ENCODE measurements at places on chromosomes 4 and X. TPM values are rescaled to one million over a fixed set of nuclear protein-coding genes. Genes with fewer than 3 reads are reported as not detected.

DNA sequence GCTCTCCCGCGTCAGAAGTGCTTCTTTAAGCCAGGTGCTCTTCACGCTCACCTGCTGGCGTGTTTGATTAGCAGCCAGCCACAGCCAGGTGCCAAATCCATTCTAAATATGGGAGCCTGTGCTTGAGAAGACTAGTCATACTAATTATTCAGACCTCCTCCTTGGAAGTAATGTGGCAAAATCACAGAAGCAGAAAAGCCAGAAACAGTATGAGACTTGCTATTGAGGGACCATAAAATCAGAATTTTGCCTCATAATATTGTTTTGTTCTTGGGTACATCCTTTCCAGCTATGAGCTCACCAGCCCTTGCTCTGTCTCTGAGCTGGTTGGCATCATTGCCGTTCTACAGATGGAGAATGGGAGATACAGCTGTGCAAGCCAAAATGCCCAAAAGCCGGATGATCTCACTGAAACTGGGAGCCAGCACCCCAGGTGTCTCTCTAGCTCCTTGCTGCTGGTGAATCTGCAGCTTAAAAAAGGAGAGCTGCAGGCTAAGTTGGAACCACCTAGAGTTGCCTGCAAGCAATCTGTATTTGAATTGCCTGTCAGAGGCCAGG, 205.4 kb downstream of the SHROOM3 start:
- no peak for DNase-seq

- DNase-seq: no peak
These were observed 159.0 kb downstream of the DCLK2 start for GRCh38 chr4:150237110-150237872.

DNA sequence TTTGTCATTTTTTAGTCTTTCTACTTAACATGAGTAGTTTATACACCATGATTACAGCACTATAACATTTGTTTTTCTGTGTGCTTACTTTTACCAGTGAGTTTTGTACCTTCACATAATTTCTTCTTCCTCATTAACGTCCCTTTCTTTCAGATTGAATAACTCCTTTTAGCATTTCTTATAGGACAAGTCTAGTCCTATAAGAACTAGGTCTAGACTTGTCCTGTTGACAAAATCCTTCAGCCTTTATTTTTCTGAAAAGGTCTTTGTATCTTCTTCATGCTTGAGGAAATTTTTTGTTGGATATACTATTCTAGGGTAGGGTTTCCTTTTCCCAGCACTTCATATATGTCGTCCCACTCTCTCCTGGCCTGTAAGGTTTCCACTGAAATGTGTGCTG, 253.3 kb upstream of the ARHGAP24 start:
- no peak for DNase-seq

GRCh38 chr4:56552273-56552672, 46.7 kb downstream of the ARL9 start:
- DNase-seq: no peak

GRCh38 chr4:142598132-142598531, 248.0 kb downstream of the INPP4B start:
- DNase-seq: no peak

DNA sequence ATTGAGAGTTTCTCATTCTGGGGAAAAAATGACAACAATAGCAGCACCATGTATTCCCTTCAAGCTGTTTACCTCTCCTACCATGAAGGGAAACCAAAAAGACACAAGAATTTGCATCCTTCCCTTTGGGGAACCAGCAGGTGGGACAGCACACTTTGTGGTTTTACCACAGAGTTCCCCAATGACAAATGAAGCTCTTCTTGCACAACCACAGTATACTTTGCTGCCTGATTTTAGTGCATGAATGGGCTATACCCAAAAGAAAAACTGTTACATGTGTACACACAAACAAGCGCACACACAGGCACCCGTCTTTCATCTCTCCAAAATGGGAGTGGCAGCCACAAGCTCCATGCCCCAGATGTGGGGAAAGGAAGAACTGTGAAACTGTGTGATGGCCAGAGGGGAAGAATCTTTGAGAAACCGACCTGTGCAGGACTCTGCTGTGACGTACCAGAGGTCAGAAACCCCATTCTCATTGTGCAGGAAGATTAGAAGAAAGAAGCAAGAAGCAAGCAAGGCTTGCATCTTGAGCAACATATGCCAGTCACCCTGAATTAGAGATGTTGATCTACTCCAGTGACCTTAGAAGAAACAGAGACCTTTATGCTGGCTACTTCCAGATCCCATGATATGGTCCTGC, 2.7 kb upstream of the MAML3 start:
- no peak for DNase-seq

GRCh38 chr4:26362745-26363439, 42.1 kb downstream of the RBPJ start:
- DNase-seq: no peak

DNA sequence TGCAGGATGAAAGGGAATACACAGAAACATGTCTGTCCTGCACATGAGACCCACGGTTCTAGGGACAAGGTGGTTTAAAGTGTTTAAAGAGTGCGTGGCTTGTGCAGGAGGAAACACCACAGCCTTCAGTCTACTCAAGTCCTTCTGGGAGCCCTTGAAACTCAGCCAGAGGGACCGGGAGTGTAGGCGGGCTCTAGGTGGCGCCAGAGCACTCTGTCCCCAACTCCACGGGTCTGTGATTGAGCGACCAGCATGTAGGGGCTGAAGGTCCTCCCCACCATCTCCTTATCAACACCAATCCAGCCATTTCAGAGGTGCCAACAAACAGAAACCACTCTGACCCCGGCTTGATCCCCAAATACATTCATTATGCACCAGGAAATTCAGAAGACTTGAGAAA, 82.0 kb upstream of the CLDN34 start:
- no peak for DNase-seq

DNA sequence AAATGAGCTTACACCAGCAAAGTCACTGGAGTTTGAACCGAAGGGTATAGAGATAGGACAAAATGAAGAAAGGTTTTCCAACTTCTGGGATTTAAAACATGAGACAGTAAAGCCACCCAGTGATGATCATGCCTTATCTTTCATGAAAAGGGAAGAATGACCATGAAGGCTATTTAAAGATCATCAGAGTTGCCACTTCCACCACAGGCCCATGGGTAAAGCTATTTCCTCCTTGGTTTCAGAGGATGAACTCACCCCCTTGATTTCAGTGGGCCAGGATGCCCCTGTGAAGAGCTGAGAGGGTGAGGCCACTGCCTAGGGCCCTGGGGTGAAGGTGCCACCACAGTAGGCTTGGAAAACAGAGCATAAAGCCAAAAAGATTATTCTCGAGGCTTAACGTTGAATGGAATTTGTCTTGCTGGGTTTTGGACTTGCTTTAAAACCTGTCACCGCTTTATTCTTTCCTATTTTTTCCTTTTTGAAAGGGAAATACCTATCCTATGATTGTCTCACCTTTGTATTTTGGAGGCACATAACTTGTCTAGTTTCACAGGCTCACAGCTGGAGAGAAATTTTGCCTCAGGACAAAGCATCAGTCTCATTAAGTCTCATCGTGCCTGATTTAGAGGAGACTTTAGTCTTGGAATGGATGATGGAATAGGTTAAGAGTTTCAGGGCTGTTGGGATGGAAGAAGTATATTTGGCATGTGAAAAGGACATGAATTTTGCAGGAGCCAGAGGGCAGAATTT, 254.0 kb downstream of the SNCA start:
- DNase-seq: no peak

DNA sequence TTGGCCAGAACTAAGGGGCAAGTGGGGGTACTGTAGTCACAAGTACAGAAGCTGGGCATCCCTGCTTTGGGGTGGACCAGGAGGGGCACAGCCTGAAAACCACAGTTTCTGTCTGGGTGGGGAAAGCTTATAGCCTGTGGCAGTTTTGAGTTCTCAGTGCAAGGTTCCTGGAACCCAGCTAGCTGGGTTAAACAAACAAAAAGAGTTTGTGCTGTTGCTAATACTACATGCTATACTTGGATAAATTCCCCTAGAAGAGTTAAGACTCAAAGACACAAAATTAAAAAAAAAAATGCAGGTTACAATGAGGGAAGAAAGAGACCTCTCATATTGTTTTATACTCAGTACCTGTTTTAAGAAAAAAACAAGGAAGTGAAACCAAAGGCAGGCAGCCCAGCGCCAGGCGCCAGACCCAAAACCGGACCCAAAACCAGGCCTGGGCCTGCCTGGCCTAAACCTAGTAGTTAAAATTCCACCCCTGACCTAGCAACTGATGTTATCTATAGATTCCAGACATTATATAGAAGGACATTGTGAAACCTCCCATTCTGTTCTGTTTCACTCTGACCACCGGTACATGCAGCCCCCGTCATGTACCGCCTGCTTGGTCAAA, 50.8 kb downstream of the SLC2A9 start:
- no peak for DNase-seq

GRCh38 chr4:19857380-19857779, 394.3 kb upstream of the SLIT2 start:
- no peak for DNase-seq

GRCh38 chr4:16351161-16351560, 124.9 kb upstream of the TAPT1 start:
- DNase-seq: no peak

- DNase-seq: no peak
These were observed 4.1 kb downstream of the ZNF185 start for GRCh38 chrX:152901816-152902501.

- DNase-seq: no peak
These were observed 71.4 kb downstream of the LDB2 start for GRCh38 chr4:16827045-16827444.

DNA sequence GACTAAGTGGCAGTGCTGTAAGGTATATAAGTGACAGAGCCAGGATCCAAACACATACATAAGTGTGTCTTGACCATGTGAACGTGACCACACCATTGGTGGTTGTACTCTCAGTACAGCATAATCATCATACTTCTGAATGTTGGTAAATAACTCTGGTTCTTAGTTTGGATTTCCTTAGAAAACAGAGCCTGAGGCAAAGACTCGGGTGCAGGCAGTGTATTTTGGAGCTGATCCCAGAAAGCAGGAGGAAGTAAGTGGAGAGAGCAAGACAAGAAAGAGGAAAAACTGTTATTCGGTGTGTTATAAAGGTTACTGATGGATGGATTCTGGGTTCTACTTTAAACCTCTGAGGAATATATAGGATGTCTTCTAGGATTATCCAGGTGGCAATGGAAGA, 127.9 kb downstream of the SLC39A8 start:
- DNase-seq: no peak

- no peak for DNase-seq
These were observed 90.2 kb downstream of the FAM53A start for GRCh38 chr4:1593881-1594345.

- peak; percentile 51 for DNase-seq
These were observed at the start of gene PCDH7 for GRCh38 chr4:30720021-30720660. Gene PCDH7, plus strand, starts transcription at chr4:30720369. Its CDS starts 1,054 bp downstream, at chr4:30721423.

GRCh38 chr4:168309781-168310180, 8.8 kb downstream of the DDX60 start:
- DNase-seq: no peak

DNA sequence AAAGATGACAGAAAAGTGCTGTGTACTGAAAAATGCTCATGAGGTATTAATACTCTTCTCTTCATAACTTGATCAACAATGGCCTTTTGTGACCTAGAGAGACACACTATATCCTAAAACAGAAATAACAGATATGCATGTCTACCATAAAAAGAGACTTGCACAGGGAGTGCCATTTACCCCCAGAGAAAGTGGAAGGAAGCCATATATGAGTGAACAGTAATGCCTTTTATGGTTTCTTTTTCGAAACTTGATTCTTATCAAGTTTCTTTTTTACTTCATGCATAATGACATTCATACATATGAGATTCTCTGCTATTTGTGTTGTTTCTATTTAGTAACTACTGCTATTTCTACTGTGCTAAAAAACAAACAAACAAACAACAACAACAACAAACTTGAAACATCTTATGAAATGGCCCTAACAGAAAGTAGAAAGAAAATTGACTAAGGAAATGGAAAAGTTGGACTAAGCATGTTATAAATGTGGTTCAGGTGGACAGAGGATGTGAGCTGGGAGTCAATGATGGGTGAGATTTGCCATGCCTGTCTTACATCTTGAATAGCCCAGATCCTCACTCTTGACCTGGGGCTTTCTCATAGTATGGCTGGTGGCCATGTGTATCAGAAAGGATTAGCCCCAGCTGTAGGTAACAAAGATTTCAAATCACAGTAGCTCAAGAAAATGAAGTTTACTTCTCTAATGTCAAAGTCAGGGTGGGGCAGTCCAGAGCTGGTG, 43.8 kb downstream of the GEMIN8 start:
- DNase-seq: no peak

DNA sequence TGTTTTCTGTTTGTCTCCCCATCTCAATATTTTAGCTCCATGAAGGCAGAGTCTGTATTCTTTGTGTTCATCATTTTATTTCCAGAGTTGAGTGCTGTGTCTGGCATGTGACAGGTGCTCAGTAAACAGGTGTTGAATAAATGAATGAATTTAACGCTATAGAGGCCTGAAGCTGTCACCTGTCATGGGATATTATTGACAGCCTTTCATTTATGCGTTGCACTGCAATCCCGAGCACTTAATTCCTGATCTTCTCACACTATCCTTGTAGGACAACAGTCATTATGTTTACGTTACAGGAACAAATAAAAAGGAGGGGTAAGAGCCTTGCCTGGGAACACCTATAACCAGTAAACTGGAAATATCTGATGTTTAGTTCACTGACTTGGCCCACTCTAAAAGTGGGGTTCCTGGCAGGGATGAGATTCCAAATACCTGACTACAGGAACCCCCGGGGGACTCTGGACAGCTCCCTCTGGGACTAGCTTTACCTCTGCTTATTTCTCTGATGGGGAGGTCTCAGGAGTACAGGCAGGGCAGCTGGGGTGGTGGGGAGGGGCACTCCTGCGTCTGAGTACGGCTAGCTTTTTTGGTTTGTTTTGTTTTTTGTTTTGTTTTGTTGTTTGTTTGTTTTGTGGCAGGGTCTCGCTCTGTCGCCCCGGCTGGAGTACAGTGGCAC, 36.6 kb downstream of the SEL1L3 start:
- DNase-seq: no peak

GRCh38 chr4:27128443-27128842, 267.8 kb downstream of the STIM2 start:
- no peak for DNase-seq

- DNase-seq: no peak
These were observed 314.9 kb upstream of the DIPK2B start for GRCh38 chrX:45515262-45516215.

DNA sequence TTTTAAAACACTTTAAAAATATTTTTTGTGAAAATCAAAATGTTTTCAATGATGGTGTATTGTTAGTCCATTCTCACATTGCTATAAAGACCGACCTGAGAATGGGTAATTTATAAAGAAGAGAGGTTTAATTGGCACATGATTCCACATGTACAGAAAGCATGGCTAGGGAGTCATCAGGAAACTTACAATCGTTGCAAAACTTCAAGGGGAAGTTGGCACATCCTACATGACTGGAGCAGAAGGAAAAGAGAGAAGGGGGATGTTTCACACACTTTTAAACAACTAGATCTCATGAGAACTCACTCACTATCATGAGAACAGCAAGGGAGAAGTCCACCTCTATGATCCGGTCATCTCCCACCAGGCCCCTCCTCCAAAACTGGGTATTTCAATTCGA, 110.7 kb downstream of the TMEM47 start:
- DNase-seq: no peak

GRCh38 chr4:81839347-81840042, 367.8 kb upstream of the RASGEF1B start:
- no peak for DNase-seq

Gene SORBS2
- polyA plus RNA-seq: 80.9 TPM

Gene CLOCK
- 22.2 TPM for polyA plus RNA-seq

Gene CTAG2
- not detected for polyA plus RNA-seq

Gene FRMD7
- polyA plus RNA-seq: 1.7 TPM

Gene ATP8A1
- polyA plus RNA-seq: 30.6 TPM

Gene OTC
- not detected for polyA plus RNA-seq

Gene MAMLD1
- 7.4 TPM for polyA plus RNA-seq

Gene GNL3L
- polyA plus RNA-seq: 14.5 TPM
